Hepatocyte (in vitro differentiated cells): ENCODE measurements at places on chromosomes 4 and X.
A peak's percentile ranks its signal among the peaks of the same experiment; 100 is the strongest.

GRCh38 chr4:40462326-40462725 lies 127.2 kb downstream of the CHRNA9 start:
- no peak for DNase-seq

- no peak for DNase-seq
These were observed 35.6 kb upstream of the KCNE5 start for GRCh38 chrX:109660435-109661143.

- no peak for DNase-seq
These were observed 250.5 kb downstream of the TLL1 start for GRCh38 chr4:166123546-166123945.

DNA sequence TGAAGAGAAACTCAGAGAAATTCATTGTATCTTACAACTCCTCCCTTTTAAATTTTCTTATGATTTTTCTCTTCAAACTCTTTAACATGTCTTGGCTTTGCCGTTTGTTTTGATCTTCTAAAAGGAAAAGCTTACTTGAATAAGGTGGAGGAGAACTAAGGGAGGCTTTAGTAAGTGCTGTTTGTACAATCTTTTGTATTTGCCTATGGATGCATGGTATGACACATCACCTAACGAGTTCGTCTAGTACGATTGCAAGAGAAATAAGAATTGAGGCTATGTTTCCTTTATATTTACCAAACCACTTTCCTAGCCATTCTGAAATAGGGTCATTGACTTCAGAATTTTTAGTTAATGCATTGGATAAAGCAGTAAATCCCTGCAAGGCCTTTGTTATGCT lies 8.4 kb upstream of the BST1 start:
- DNase-seq = no peak

DNA sequence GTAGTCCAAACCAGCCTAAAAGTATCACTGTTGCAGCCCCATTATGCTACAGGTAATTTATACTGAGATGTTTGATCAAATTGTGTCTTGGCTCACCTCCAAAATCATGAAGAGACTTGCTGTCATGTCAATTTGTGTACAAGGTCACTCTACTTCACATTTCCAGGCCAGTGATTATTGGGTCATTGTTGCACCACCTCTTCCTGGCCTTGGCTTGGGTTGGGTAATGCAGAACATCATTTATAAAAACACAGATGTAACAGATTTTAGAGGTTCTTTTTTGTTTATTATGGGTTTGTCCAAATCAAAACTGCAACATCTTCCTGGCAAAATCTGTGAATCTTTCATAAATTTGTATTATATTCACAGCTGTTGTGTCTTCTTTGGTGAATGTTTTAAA lies 459.5 kb downstream of the ANKRD50 start:
- DNase-seq = no peak

- DNase-seq = peak; percentile 79
These were observed 71.7 kb downstream of the DDX60L start for GRCh38 chr4:168408620-168409019.
